ENCODE measurements at places on chromosomes 4 and X. TPM values are rescaled to one million over a fixed set of nuclear protein-coding genes. Genes with fewer than 3 reads are reported as not detected.

DNA sequence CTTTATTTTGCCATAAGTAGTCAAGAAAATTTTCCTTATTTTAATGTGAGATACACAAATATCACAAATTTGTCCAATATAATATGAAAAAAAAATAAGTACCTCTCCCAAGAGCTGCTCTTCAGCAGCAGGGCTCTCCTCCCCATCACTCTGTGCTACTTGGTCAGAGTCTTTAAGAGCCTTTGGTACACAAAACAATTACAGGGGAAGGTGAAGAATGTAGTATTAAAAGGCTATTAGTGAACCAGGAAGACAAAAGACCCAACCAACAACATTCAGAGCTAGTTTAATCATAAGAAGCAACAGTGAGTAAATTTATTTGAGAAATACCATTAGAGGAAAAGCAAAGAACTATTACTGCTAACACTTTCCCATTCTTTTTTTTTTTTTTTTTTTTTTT is 29.4 kb downstream of the SEC31A start:
- no peak for DNase-seq

- DNase-seq, result no peak
Observed at GRCh38 chr4:142036795-142037583, 400.6 kb downstream of the IL15 start.

The RPGR gene
- total RNA-seq, result 7.5 TPM

The GAGE12E gene
- not detected for total RNA-seq

DNA sequence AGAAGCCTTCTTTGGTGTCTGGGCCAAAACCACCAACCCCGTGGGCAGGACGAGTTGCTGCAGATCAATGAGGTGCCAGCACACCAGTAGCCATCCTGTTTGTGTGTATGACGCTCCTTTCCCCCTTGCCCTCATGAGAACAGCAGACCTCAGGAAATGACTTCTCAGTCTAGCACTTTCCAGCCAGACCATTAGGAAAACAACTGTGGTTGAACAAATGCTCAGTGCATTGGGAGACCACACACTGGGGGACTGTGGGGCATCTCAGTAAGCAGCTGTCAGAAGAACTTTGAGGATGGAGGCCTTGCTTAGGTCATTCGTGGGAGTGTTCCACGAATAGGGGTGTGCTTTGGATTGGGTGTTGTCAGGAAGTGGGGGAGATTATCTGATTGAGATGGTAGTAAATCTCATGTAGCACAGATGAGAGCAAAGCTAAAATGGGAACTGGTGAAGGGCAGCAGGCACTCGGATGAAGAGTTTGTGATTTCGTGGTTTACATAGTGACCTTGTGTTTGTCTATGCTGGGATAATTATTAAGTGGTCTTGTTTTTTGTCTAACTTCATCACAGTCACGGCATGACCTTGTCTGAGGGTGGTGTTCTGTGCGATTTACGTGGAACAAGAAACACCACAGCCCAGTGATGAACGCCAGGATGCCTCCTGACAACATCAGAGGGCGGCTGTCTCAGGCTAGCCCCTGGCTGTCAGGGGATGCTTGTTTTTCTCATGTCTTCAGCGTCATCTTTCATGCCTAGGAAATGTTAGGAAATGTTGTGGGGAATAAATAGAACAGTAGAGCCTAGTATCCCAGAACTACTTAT is 70.1 kb downstream of the USP46 start:
- DNase-seq, result no peak

- no peak for DNase-seq
Observed at GRCh38 chr4:598925-599324, 22.8 kb upstream of the TMEM271 start.

The SPANXN3 gene
- not detected for total RNA-seq

DNA sequence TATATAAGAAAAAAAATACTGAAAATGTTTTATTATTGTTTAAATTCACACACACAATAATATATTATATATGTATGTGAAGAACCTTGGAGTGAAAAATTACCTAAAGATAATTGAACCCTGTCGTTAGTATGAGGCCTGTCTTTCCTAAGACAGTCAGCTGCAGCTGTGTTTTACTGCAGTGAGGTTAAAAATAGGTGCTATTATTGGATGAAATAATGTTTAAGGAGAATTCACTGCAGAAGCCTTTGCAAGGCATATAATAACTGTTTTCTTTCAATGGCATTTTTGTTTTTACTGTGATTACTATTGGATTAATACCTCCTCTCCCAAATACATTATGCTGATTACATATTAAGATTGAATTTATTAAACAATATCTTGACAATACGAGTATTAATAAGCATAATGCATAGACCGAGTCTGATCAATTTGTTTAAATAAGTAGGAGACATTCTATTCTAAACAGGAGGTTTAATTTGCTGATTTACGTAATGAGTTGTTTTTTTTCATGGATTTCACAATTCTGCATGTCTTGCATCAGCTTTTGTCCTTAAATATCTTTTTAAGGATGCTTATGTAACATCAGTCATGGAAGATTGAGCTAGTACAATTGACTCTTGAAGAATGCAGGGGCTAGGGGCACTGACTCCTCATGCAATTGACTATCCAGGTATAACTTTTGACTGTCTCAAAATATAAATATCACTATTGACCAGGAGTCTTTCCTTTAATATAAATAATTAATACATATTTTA is 1181.1 kb upstream of the PCDH7 start:
- DNase-seq, result no peak

GRCh38 chr4:52853351-52853750 is 8.8 kb upstream of the RASL11B start:
- DNase-seq, result no peak

All from activated T-helper 1 cell treated with anti-CD3 and anti-CD28 coated beads, Interleukin-12 subunit alpha, Interleukin-12 subunit beta, Interleukin-2, Interleukin-4 antibody, amounts not matched to agents 30 ng/mL and 10 ng/mL and 1 ng/mL, durations not matched to agents 14 hours and 24 hours and 36 hours (primary cell).